ENCODE measurements at places on chromosomes 7 and 10.

DNA sequence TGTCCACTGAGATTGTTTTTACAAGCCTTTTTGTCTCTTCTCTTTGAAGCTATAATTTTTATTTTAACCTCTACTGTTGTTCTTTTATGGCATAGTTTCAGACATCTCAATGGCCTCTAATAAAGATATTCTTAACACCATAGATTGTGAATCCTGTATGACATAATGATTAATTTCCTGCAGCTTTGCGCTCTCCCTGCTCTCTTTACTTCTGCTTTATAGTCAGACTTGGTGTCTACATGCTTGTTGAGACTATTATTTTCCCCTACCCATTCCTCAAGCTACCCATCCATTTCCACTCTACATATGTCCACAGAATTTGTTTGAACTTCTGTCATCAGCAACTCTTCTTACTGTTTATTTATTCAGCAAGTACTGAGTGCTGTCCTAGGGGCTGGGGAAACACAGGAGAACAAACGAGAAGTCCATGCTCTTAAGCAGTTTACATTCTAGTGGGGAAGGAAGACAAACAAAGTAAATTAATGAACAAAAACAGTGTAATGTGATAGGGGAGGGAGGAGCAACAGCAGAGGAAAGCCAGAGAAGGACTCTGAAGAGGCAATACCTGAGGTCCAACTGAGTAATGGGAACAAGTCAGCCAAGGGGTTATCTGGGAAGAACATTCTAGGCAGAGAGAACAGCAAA is 110.1 kb downstream of the CDK14 start:
- no peak for DNase-seq

- DNase-seq: no peak
These were observed 1.3 kb downstream of the PTPRZ1 start for GRCh38 chr7:121874298-121874697.

DNA sequence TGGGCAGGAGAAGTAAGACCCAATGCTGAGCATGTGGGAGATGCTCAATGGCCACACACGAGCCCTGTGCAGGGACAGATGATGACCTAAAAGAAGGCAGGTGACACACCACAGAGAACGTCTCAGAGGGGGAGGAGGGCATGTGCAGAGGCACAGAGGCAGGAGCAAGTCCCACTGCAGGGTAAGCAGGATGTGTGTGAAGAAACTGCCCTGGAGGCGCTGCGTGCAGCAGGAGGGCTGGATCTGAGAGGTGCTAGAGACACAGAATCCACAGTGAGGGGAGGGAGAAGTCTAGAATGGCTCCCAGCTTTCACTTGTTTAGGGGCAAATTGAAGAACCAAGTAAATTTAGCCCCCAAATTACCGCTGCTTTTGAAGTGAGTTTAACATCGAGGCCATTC is 14.9 kb downstream of the DYDC2 start:
- no peak for DNase-seq

DNA sequence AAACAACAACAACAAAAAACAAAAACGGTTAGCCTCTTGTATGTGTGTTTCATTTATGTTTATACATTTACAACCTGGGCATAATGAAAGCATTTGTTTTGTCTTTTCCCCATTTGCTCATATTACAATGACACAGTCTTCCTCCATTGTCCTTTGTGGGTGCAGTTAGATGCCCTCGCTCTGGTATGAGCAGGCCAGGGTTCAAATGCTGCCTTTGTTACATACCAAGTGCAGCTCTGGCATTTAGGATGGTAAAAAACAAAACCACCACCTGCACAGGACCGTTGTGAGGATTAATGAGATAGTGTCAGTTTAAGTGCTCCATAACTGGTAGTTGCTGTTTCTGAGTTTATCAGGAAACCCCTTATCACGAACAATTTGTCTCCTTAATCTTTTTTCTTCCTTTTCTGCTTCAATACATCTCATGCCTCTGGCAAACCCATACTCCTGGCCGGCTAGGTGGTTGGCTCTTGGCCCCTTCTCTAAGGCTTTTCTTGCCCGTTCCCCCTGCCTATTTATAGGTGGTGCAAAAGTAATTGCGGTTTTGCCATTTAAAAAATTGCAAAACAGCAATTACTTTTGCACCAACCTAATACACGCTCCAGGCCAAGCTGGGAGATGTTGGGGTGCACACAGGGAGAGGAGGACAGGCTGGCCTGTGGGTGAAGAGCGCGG is 18.6 kb upstream of the TMEM225B start:
- DNase-seq: no peak

Measured in activated CD4-positive, CD25-positive, alpha-beta regulatory T cell (primary cell).